ENCODE measurements at places on chromosomes 3 and 15.

GRCh38 chr3:29291260-29291981 is 10.6 kb downstream of the RBMS3 start:
- DNase-seq: no peak

DNA sequence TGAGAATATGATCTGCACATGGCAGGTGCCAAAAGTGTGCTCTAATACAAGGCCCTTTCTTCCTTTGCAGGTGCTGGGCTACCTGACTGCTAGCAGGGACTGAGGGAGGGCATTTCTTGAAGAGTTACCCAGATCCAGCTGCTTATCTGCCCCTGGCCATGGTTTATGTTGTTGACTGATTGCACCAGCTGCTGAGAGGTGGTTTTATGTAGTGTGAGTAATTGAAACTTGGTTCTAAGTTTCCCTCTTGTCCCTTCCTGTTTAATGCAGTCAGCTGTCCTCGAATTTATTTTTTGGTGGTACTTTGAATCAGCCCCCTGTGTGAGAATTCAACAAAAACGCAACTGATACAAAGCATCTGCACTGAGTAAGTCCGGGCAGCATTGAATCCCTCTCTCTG is 288.3 kb upstream of the C2CD4B start:
- DNase-seq: no peak

DNA sequence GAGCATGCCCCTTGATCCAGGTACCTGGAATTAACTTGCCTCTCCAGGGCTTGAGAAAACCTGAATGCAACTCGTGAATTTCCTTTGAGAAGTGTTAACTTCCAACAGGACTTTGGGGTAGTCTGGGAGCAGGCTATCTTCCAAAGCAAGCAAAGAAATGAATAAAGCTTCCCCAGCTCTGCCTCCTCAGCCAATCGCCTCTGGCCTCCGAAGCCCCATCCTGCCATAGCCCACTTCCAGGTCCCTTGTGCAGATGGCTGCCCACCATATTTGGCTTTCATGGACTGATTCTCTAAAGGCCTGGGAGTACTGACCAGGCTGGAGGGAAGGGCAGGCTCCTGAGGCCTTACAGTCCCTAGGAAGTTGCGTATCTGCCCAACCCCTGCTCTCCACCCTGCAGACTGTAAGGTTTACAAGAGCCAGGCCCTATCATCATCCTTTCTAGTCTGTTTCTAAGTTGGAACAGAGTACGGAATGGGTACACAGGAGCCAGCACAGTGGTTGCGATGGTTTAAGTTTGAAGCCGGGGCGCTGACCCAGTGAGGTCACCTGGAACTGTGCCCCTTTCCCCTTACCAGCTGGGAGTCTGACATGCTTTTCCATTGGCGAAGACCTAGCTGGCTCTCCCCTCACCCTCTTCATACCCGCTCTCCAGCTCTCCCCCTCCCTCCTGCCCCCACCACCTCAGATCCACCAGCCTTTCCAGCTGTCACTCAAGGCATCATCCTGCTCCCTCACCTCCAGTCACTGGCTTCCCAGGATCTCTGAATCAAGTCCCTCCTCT is 1.1 kb upstream of the PML start:
- DNase-seq: no peak

DNA sequence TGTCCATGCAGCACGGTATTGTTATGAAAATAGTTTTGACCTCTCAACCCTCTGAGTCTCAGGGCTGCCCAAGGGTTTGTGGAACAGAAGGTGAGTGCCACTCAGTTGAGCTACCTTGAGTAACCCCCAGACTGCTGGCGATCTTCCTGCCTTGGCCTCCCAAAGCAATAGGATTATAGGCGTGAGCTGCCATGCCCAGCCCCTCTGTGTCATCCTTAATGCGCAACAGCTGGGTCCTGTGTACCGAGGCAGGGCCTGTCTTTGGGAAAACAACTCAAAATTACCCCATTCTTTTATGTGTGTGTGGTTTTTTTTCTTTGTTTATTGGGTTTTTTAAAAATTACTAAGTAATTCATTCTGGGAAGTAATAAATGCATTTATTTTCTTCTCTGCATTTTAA is 78.3 kb upstream of the TPM1 start:
- DNase-seq: no peak

DNA sequence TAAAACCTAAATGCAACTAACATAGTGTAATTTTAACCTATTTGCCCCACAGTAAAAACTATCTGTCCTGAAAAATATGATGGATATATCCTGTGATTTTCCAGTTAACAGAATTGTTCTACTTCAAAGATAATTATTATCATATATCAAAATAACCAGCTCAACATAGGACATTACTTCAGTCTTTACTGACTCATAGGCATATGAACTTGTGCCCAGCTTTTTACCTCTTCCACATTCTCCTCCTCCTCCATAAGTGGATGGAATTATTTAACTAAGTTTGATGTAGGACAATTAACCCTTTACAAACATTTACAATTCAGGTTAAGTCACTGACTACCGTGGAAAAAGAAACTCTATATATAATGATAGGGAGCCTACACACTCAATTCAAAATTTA is 22.9 kb upstream of the USF3 start:
- DNase-seq: no peak

DNA sequence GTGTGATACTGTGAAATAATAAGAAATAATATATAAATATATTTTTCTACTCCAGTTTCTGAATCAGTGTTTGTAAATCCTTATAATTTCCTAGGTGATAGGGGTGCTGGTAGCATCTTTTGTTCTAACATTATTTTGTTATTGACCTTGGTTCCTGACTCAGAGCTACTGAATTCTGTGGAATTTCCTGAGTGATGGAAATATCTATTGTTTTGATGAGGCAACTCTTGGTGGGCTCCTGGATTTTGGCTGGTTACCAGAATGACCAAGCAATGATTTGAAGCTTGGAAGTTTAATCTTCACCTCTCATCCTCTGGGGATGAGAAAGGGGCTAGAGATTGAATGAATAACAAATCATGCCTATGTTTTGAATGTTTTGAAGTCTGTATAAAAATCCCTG is 377.3 kb downstream of the LPP start:
- DNase-seq: no peak

- no peak for DNase-seq
Observed at GRCh38 chr15:98190914-98191313, 230.4 kb downstream of the ARRDC4 start.

GRCh38 chr3:167102071-167102470 is 278.0 kb downstream of the ZBBX start:
- DNase-seq: no peak

Data from NCI-H1930 (cell line).